ENCODE measurements at places on chromosomes 7 and 10.

DNA sequence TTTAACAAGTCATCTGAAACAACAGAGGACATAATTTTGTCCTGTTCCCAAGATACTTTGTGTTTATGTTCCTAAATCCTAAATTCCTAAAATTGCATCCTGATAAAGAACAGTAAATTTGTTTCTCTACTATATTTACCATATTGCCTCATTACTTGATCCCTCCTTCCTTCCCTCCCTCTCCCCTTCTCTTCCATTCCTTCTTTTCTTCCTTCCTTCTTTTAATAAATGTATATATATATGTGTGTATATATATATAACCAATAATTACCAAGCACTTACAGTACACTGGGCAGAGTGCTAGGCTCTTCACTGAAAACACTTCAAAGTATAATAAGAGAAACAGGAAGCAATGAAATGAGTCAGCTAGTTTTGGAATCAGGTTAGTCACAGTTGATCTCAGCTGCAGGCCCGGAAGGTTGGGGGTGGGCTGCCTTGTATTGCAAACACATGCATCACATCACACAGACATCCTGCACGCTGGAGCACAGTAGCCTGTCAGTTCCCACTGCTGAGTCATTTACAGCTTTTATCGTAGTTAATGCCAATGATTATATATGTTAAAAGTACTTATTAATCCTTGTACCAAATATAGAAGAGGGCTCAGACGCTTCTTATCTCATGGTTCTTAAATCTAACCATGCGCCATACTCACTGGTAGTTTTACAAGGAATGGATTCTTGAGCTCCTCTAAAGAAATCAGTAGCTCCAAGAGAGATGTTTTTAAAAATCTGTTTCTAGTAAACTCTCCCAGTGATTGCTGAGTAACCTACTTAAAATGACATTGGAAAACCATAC is 551.7 kb downstream of the GRM8 start:
- peak; percentile 53 for DNase-seq

DNA sequence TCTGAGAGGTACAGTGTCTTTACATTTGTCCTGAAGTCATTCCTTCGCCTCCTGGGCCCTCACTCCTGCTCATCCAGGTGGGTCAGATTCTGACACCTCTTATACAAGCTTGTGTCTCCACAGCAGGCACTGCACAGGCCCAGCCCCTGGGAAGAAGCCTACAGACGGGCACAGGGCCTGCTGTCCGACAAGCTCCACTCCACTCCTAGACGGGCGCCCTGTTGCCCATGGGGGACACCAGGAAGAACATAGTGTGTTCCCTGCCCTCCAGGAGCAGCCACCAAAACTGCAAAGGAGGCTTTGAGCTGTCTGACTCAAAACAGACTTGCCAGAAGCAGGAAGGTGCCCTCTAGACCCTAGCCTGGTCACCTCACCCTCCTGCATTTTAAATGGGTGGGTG is 45.6 kb upstream of the SLC29A3 start:
- no peak for DNase-seq

GRCh38 chr10:80161321-80162083 is 29.0 kb downstream of the PLAC9 start:
- no peak for DNase-seq

DNA sequence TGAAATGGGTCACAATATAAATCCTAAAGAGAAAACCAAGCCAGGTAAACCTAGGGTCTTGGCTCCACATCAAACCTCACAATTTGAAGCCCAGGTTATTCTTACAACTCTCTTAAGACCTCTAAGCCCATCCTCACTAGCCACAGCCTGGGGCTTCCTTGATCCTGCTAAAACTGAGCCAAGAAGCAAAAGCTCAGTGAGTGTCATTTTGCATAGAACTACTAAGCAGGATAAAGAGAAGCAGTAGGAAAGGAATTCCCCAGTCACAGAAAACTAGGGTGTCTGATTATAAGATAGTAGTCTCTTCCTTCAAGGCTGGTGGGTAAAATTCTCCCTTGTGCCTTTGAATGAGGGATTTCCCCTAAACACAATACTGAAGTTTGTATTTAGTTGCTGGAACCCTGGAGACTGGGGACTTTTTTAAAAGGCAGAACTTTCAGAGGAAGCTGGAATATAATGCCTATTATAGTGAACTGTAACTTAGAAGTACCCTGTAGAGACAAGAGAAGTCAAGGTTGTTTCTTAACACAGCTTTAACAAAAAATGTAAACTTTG is 196.6 kb upstream of the KIAA1217 start:
- DNase-seq, result no peak

GRCh38 chr10:69639291-69640195 is 9.5 kb downstream of the FAM241B start:
- peak; percentile 72 for DNase-seq

DNA sequence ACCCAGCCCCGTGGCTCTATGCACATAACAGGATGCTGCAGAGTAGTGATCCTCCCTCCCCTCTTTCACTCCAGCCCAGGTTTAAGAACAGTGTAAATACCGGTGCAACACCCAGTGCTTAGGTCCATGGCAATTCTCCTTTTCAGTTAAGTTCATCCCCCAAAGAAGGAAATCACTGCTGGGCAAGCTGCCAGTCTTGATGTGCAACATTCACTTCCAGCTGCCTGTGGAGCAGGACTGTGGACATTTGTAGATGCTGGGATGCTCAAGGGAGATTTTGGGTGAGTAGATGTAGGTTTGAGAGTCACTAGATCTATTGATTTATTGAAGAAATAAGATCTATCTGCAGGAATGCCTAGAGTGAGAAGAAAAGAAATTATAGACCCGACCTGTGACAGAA is 294.3 kb upstream of the KIAA1217 start:
- DNase-seq, result no peak

- DNase-seq, result no peak
Observed at GRCh38 chr10:49354593-49354992, 41.3 kb downstream of the DRGX start.

- no peak for DNase-seq
Observed at GRCh38 chr7:50455658-50456057, 5.5 kb upstream of the FIGNL1 start.

- peak; percentile 27 for DNase-seq
Observed at GRCh38 chr10:34506786-34507185, 308.3 kb downstream of the PARD3 start.

DNA sequence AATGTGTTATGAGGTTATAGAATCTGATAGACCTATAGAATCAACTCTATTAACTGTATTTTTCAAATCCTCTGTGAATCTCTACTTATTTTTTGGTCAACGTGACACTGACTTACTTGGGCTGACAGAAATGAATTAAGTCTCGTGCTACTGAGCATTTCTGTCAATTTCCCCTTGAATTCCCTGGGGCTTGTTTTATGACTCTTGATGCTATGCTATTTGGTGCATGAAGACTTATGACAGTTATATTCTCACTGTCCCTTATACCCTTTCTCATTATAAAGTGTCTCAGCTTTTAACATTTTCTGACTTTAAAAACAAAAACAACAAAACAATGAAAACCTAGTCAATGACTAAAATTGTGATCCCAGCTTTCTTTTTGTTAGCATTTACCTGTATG is 68.5 kb upstream of the OPALIN start:
- no peak for DNase-seq

- DNase-seq, result no peak
Observed at GRCh38 chr10:104391150-104391968, 37.7 kb downstream of the CFAP58 start.

GRCh38 chr7:85520175-85520574 is 333.3 kb upstream of the SEMA3D start:
- no peak for DNase-seq

DNA sequence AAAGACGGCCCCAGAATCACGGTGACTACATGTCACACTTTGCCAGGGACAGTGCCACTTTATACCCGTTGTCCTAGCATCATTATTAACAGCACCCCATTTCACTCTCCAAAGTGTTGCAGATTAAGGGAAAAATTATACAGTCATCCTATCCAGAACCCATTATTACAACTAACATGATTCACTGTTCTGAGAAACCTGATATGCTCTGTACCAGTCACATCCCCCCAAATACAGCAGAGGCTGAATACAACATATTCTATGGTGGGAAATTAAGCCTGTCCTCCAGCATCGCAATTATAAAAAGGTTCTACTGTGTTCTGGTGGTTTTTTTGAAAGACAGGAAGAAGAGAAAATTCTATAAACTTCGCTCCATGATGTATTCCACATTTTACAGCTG is 162.1 kb downstream of the JAZF1 start:
- DNase-seq, result no peak

- DNase-seq, result no peak
Observed at GRCh38 chr10:61845196-61845949, 56.1 kb upstream of the ARID5B start.

DNA sequence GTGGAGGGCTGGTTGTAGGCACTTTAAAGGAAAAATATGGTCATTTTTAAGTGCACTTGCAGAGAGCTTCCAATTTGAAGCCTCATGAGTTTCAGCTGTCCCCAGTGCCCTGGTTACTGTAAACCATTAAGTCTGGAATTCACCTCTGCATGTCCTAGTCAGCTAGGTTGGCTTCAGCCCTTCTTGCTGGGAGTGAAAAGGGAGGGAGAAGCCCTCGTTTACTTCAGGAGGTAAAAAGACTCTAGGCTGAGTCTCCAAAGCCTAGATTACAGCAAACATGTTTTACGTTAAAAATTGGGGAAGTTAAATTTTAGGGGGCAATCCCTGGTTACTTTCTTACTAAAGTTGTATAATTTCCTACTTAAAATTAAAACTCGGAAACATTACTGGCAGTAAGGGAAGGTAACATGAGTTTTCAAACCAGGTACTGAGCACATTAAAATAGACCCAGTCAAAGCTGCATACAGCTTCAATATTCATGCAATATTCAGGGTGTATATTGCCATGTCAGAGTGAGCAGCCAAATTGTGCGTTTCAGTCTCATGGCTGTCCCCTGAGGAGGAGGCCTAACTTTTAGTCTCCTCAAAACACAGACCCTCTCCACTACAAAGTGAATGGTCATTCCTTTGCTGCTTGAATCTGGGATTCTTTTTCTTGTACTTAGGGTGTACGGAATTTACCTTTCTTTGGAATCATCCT is 156.7 kb downstream of the PRKG1 start:
- no peak for DNase-seq

DNA sequence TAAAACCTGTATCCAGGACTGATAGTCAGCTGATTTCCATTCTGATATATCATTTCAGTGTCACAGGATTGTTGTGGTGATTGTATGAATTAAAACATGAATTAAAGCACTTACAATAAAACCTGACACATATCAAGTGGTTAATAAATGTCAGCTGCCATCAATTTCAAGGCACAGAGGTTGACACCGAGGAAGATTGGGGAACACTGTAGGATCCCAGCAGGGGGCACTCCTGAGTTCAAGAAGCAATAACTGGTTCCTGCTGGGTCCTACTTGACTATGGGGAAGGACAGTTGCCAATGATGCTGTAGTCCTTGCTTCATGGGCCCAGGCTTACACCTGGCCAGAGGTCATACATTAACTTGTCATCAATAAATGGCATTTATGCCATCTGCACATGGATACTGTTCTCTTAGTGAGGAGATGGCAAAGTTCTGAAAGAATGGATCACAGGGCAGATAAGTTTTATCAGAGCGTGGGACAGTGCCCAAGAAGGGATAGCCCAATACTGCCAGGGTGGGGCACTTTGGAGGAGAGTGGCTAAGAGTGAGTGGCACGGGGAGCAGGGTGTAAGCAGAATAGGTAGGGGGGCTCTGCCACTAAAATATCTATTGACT is 24.1 kb downstream of the FZD1 start:
- peak; percentile 62 for DNase-seq

DNA sequence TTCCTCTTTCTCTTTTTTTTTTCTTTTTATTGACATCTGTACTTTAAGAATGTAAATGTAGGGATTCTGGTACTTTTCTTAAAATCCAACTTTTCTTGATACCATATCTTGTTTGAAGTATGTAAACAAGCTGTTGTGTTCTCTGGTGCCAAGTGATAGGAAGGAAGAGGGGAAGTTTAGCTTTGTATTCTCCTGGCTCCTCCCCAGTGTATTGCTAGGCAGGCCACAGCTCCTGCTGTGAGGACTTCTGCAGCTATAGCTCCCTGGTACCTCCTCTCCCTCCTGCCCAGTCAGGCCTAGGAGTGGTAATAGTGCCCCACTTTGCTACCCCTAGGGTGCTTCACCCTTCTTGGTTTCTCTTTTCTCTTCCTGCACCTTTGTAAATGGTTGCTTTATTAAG is 45.3 kb upstream of the SP8 start:
- no peak for DNase-seq

GRCh38 chr10:60760711-60761210 is 17.5 kb upstream of the CDK1 start:
- DNase-seq, result no peak

DNA sequence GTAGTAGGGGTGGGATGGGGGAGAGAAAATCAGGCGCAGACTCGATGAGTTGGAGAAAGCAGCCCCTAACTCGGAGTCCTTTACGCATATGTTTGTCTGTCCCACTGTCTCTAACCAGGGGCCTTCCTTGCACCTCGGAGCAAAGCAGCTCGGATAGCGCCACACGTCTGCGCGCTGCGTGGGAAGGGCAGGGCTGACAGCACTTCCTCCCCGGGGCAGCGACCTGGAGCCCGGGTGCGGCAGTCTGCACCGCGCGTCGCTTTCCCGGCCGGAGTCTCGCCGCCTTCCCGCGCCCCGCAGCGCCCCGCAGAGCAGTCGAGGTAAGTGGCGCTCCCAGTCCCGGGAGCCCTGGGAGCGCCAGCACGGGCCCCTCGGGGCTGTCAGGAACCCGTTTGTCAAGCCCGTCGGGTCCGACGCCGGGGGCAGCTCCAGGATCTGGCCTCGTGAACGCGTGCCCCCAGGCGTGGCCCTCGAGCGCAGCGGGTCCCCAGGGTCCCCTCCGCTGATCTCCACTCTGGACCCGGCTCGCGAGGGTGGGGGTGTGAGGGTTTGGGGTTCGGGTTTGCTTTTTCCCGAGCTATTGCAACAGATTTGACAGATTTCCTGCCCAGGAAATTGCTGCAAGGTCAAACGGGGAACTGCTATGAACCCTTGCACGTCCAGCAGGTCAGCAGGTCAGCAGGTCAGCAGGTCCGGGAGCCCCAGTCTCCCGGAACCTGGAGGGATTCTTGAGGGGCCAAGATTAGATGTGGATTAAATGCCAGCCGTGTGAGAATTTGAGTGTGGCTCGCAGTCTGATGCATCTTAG is 597 bp downstream of the APBB1IP start:
- peak; percentile 23 for DNase-seq

DNA sequence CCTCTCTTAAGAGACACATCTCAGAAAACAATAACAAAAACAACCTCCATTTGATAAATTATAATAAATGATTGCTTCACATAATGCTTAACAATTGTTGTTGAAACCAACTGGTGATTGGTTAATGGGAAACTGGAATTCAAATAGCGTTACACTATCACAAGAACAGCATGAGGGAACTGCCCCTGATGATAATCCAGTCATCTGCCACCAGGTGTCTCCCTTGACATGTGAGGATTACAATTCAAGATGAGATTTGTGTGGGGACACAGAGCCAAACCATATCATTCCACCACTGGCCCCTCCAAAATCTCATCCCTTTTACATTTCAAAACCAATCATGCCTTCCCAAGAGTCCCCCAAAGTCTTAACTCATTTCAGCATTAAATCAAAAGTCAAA is 375.9 kb downstream of the BMPER start:
- DNase-seq, result no peak

All from glutamatergic neuron (in vitro differentiated cells).